ENCODE measurements at places on chromosomes 7 and 10.

GRCh38 chr7:15891151-15891881 lies 204.8 kb upstream of the MEOX2 start:
- DNase-seq, result no peak

DNA sequence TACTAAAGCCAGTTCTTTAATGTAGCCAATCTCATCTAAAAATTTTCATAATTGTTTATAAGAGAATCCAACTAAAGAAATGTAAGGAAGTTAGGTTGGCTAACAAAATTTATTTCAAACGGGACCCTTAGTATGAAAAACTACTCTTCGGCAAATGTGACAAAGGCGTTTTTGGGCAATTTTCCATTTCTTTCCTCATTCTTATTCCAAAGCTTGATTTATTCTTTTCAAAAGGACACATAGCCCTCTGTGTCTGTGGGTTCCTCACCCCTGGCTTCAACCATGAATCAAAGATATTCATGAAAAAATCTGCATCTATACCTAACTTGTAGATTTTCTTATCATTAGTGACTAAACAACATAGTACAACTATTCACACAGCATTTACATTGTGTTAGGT lies 195.9 kb downstream of the ZMYND11 start:
- no peak for DNase-seq

DNA sequence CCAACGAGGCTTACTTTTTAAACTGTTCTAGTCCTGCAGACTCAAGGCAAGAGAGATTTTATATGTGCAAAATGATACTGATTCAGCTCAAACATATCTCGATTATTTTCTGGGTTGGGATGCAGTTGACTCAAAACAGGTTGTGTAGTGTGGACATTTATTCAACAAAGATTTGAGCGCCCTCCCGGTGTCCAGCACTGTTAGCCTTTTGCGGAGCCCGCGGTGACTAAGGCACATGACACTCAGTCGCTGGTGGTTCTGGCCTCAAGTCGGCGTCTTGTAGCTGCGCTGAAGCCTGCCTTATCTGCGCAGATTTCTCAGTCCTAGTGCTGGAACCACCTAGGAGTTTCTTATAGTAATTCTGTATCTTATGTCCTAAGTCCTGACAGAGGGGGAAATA lies 938 bp upstream of the CADPS2 start:
- DNase-seq, result peak; percentile 33

DNA sequence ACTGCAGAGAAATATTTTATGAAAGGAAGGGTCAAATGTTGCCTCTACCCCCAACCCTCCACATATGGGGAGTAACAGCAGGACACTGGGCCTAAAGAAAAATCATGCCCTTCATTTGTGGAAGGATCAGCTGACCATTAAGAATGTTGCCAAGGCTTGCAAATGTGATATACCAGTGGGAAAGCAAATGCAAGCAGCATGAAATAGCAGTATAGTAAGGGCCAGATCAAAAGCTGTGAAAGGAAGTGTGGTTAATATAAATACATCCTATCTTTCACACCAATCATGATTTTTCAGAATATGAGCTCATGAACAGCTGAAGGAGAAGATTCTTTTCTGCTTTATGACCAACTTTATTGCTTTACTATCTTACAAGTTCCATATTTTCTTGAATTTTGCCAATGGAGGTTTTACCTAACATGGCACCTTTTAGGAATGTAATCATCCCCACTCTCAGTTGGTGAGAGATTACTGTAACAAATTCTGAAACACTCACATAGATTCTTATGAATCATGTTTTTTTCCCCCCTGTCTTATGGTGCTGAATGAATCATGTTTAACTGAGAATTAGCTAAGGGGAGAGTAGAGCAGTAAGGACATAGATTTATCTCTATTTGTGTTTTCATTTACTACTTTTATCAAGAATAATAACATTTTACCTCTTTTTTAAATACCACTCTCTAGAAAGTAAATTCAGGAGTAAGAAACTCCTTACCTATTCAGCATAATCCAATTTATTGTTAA lies 12.1 kb upstream of the ATAD1 start:
- DNase-seq, result no peak

DNA sequence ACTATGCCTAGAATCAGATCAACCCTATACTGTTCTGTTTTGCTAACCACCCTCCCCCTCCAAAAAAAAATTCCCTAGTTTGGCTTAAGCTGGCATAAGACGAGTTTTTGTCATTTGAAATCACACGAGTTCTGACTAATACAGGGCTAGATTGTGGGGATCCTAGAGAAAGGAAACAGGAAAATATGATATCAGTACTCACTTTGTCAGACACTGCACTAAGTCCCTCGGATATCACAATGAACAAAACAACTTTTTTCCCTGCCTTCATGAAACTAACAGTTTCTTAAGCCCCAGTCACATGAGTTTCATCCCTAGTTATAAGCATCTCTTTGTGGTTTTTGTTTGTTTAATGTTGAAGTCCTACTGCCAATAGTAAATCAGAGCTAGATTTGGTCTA lies 118.5 kb downstream of the ITGB8 start:
- DNase-seq, result no peak

- no peak for DNase-seq
These were observed 41.9 kb downstream of the ENO4 start for GRCh38 chr10:116891208-116891607.

DNA sequence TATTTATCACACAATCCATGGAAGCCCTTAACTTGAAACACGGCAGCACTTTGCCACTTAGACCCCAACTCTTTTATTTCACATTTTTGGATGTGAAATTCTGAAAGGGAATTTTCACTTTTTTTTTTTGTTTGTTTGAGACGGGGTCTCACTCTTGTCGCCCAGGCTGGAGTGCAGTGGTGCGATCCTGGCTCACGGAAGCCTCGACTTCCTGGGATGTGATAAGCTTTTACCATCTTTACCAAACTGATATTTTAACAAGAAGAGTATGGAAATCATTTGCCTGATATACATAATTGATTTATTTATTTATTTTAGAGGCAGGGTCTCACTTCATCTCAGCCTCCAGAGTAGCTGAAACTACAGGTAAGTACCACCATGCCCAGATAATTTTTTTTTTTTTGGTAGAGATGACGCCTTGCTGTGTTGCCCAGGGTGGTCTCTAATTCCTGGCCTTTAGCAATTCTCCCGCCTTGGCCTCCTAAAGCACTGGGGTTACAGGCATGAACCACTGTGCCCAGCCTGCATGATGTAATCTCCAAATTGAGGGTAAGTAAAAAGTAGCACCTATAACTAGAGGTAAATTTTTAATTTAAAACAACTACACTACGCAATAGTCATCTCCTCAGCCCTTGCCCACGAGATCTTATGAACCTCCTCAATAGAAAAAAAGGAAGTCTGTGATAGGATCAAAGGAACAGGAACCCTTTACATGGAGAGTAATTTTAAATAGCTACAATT lies 180.7 kb upstream of the KLF14 start:
- no peak for DNase-seq

DNA sequence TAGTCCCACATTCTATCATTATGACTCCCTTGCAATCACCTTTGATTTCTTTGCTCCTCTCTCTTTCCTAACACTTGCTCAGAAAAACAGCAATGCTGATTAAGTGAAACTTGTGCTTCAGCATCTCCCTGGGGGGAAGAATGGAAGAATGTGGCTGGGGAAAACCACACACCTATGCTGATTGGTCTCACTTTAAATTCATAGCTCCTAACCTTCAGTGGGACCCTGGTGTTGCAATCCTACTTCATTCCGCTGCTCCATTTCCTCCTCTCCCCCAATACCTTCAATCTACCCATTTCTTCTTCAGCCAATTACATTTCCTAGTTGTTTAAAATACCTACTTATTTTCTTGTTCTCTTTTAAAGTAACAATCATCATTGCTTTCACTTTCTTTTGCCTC lies 1166.7 kb upstream of the C7orf33 start:
- DNase-seq, result no peak

DNA sequence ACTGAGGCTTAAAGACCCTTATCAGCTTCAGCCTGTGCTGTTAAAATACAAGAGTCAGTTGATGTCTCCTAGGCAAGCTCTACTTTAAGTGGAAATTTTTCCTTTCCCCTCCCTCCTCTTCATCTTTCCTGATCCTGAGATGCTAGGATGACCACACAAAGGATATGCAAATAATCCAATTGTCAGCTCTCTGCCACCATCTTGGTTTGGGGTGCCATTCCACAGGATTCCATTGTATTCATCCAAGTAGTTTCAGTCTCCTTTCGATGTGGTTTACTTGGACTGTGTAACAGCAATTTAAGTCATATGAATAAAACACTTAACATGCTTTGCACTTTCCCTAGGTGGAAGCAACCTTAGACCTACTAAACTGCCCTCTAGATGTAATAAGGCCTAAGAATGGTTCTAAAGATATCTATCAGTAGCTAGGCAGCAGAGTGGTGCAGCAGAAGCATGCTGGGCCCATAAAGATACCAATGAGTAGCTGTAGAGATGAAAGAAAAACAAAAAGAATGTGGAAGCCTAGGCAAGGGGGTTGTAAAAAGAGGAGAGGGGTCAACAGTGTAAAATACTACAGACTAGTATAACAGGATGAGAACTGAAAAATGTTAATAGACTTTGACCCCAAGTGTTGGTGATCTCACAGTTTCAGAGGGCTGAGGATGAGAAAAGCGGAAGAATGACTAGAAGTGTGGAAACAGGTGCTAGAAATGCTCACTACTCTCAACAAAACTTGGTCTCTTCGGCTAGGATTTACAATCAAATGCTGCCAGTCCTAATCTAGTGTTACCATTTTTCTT lies 2.4 kb upstream of the CFAP69 start:
- no peak for DNase-seq

GRCh38 chr10:76667408-76668370 lies 969.9 kb downstream of the KCNMA1 start:
- DNase-seq, result no peak

DNA sequence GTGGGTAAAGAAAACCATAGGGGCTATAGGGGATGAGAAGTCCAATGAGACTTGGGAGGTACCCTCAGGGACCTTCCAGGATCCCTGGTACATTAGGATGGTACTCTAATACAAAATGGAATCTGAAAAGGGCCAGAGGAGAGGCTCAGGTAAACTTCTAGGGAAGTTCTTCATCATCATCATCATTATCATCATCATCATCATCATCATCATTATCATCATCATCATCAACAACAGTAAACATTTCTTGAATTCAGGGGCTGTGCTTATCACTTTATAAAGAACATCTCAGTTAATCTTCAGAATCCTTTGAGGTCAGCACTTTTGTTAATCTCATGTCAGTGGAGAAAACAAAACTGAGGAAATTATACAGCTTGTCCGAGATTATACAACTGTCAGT lies 50.1 kb downstream of the PLPP4 start:
- no peak for DNase-seq

DNA sequence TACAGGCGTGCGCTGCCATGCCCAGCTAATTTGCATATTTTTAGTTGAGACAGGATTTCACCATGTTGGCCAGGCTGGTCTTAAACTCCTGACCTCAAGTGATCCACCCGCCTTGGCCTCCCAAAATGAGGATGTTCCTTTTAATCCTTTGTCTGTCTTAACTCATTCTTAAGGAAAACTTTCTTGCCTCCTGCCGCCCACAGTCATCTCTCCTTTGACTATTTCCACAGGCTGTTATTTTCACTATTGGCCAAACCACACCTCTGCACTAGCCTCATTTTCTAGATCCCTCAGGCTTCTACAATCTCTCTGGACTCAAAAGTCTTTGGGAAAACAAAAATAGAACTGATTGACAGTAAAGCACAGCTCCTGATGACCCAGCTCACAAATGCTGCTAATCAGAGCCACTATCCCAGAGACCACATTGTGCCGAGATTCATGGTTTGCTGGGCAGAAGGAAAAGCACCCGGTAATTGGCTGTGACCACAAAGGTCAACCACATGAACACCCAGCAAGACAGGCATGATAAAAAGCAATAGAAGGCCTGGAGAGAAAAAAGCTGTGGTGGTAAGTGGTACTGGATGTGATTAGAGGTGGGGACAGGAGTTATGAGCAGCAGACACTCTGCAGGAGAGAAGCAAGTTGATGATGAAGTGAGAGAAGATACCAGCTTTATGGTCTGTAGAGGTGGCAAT lies 44.1 kb upstream of the ZNRF2 start:
- no peak for DNase-seq

DNA sequence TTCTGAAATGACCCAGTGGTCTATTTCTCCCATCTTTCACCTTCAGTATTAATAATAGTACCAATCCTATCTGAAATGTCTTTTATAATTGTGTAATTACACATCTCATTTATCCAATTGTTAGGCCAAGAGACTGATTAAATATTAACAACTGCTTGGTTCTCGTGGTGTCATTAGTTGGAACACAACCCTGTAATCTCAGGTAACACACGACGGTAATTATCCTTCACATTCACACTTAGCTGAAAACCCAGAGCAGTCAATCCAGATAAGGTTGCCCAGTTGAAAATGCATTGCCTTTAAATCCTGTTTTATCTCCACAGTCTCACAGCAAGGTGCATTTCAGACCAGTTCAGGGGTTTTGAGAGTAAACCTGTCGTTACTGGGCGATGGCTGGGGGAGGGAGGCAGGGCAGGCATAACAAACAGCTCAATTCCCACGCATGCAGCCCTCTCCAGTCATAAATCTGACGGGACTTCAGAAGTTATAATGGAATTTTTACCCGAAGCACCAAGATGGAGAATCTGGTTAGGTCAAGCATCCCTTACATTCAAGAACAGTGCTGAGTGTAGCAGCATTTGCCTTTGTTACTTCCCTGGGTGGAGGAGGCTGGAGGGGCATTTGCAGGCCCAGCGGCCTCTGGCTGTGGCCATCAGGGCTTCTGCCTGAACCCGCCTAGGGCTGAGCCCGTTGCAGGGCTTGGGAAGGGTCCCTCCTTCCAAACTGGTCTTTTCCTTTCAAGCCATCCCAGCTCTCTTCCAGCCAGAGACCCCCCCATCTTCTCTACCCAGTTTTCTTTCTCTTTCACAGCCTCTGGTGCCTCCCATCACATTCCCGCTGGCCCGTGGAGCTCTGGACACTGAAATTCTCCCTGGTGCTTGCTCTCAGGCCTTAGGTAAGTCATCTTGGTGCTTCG lies 201.0 kb upstream of the LYZL2 start:
- no peak for DNase-seq

DNA sequence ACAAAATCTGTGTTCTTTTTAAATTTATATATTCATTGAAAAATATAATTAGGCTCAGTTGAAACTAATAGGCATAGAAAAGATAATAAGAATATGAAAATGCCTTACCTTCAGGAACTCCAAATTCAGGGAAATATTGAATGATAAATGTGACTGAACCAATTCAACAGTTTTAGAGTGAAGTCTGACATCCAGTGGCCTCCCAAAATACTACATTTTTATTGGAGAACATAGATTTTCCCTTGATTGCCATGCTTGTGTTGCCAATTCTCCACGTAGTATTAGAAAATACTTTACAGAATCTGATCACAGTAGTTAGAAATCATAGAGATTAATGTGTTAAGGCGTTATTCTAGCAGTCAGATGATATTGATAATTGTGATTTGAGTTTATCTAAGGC lies 1246.7 kb downstream of the GATA3 start:
- DNase-seq, result no peak

DNA sequence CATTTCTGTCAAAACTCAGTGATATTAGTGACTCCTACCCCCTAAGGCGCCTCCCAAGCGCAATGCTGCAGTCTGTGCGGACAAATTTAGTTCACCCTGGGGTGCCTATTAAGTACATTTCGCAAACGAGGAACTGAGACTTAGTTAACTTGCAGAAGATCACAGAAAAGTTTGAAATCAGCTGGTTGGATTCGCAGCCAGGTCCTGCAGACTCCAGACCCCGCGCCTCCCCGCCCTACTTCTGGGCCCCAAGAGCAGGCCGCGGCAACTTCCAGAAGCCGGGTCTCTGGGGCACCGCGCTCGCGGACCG lies 588 bp downstream of the CYREN start:
- no peak for DNase-seq

GRCh38 chr10:79387974-79388850 lies 40.9 kb downstream of the PPIF start:
- no peak for DNase-seq

- DNase-seq, result no peak
These were observed 7.5 kb upstream of the INTS1 start for GRCh38 chr7:1511444-1512422.
